Left ventricle myocardium superior (tissue), 1 donor: ENCODE measurements at places on chromosomes 1 and 21.

- DNase-seq: no peak
These were observed 4.0 kb upstream of the SLC35A3 start for GRCh38 chr1:99965646-99966375.

GRCh38 chr1:7552402-7552801 lies 218.7 kb upstream of the VAMP3 start:
- no peak for DNase-seq

DNA sequence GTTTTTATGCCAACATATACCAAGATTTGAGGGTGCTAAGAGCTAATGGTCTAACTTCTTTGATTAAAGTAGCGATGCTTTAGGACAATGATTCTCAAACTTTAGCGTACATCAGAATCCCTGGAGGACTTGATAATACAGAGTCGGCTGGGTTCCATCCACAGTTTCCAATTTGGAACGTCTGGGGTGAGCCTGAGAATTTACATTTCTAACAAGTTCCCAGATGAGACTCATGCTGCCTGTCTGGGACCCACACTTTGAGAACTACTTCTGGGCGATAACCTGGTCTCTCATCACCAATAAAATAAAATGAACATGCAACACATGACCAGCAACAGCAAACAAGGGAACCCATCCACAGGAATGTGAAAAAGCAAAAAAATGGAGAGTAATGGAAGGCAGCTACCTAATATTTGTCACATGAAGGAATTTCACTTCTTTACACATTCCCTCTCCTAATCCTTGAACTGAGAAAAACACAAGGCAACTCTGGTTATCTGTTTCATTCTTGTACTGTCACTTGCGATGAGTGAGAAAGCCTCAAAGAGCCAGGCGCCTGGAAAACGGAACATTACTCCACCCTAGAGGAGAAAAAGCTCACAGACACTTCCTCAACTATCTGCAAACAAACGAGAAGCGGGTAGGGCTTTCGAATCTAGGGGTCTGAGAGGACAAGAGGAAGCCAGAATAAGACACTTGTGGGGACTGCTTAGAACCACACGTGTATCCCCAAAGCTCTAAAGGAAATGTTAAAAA lies 14.0 kb downstream of the HSF2BP start:
- DNase-seq: no peak

- DNase-seq: no peak
These were observed 12.2 kb upstream of the SLC6A9 start for GRCh38 chr1:44043176-44044070.

DNA sequence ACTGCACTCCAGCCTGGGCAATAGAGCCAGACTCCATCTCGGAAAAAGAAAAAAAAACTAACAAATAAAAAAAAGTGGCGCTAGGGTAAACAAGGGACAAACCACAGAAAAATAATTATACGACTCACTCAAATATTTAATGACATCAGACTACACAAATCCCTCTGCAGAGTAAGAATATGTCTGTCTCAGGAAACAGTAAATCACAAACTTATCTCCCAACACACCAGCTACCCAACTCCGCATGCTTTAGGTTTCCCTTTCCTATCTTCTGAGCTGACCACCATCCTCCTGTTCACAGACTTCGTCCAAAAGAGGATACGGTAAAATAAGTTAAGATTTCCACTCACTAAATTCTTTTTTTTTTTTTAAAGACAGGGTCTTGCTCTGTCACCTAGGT lies 16.2 kb downstream of the WDR47 start:
- no peak for DNase-seq

- no peak for DNase-seq
These were observed 25.0 kb downstream of the KANK4 start for GRCh38 chr1:62294261-62294660.

- no peak for DNase-seq
These were observed 135.5 kb downstream of the TNFSF18 start for GRCh38 chr1:172915271-172915670.
